ENCODE measurements at places on chromosomes 13 and 19. TPM values are rescaled to one million over a fixed set of nuclear protein-coding genes. Genes with fewer than 3 reads are reported as not detected.

CYP2S1 gene
- total RNA-seq = 88.1 TPM

REEP6 gene
- total RNA-seq = 167 TPM

GADD45B gene
- 35.5 TPM for total RNA-seq

NKG7 gene
- 1.2 TPM for total RNA-seq

PLIN5 gene
- total RNA-seq = 2.1 TPM

SPTBN4 gene
- 0.18 TPM for total RNA-seq

GFY gene
- total RNA-seq = not detected

ALDH16A1 gene
- total RNA-seq = 51.2 TPM

RYR1 gene
- total RNA-seq = 4.6 TPM

CD320 gene
- total RNA-seq = 20.0 TPM

ZNF568 gene
- total RNA-seq = 2.7 TPM

LYL1 gene
- 21.5 TPM for total RNA-seq

PSMC4 gene
- 83.3 TPM for total RNA-seq

TMEM150B gene
- total RNA-seq = 230 TPM

ZNF134 gene
- total RNA-seq = 9.9 TPM

SPRED3 gene
- total RNA-seq = 2.4 TPM

WDR88 gene
- not detected for total RNA-seq

KLHL1 gene
- total RNA-seq = not detected

ZNF446 gene
- 16.5 TPM for total RNA-seq

PTPRH gene
- 261 TPM for total RNA-seq

SYNE4 gene
- total RNA-seq = 6.8 TPM

C19orf85 gene
- total RNA-seq = not detected

GRIK5 gene
- 1.1 TPM for total RNA-seq

GJB2 gene
- total RNA-seq = 3.3 TPM

TEX26 gene
- total RNA-seq = not detected

LIM2 gene
- not detected for total RNA-seq

ZIC5 gene
- not detected for total RNA-seq

ZNF223 gene
- 8.0 TPM for total RNA-seq

NLRP4 gene
- not detected for total RNA-seq

OR7D2 gene
- total RNA-seq = not detected

OR10H1 gene
- total RNA-seq = not detected

ZNF681 gene
- total RNA-seq = 5.0 TPM

GPR12 gene
- total RNA-seq = not detected

IZUMO2 gene
- total RNA-seq = not detected

CEACAM1 gene
- 101 TPM for total RNA-seq

OR7A5 gene
- total RNA-seq = not detected

IL4I1 gene
- not detected for total RNA-seq

CLEC11A gene
- 3.3 TPM for total RNA-seq

SLC8A2 gene
- not detected for total RNA-seq

HRC gene
- total RNA-seq = 0.76 TPM

TMEM91 gene
- 8.3 TPM for total RNA-seq

CACNG8 gene
- total RNA-seq = not detected

IGFL4 gene
- total RNA-seq = not detected

MTUS2 gene
- total RNA-seq = not detected

CD22 gene
- not detected for total RNA-seq

ZNF570 gene
- total RNA-seq = 5.1 TPM

ZNF667 gene
- not detected for total RNA-seq

FCER2 gene
- not detected for total RNA-seq

ICAM4 gene
- total RNA-seq = not detected

PET100 gene
- total RNA-seq = 14.1 TPM

DZIP1 gene
- total RNA-seq = 61.9 TPM
